Stimulated activated CD4-positive, alpha-beta T cell treated with anti-CD3 and anti-CD28 coated beads, Interleukin-4, amount 100 ng/mL, for 1 hour (primary cell): ENCODE measurements at places on chromosomes 2 and 18.

- no peak for DNase-seq
Measured at GRCh38 chr2:217650716-217651360, 352.0 kb downstream of the TNS1 start.

GRCh38 chr2:223545830-223546229 lies 56.3 kb downstream of the SCG2 start:
- no peak for DNase-seq

GRCh38 chr2:83596592-83597282 lies 862.3 kb downstream of the SUCLG1 start:
- no peak for DNase-seq

DNA sequence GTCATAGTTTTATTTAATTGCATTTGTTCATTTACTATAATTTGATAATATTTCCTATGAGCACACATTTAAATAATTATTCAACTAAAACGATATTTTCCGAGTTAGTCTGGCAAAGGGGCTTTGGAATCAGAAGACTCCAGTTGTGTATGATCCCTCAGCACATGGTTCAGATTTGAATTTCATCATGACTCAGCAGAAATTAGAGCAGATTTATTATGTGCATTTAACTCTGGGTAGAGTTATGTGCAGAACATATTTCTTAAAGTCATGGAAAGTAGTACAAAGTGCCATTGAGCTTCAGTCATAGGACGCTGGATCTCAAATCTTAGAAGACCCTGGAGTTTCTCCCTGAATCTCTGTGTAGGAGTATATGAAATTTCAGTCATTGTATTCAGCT lies 106.7 kb downstream of the ADCYAP1 start:
- no peak for DNase-seq

- peak; percentile 4 for DNase-seq
Measured at GRCh38 chr2:26243470-26244308, 743 bp downstream of the HADHA start.

GRCh38 chr18:9535430-9535991 lies 60.2 kb downstream of the RALBP1 start:
- no peak for DNase-seq

DNA sequence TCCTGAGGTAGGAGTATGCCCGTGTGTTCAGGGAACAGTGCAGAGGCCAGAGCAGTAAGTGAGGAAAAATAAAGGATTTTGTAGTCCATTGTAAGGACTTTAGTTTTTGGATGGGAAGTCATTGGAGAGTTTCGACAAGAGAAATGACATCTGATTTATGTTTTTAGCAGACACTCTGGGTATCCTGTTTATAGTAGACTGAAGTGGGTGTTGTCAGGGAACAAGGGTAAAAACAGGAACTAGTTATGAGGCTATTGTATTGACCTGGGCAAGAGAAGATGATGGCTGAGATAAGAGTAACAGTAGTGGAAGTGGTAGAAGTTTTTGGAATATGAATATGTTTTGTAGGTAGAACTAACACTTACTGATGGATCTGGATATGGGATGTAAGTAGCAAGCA lies 59.8 kb downstream of the GTF2A1L start:
- no peak for DNase-seq

- DNase-seq, result no peak
Measured at GRCh38 chr2:191434072-191434471, 188.9 kb downstream of the MYO1B start.

GRCh38 chr18:28039078-28039477 lies 137.9 kb downstream of the CDH2 start:
- no peak for DNase-seq

DNA sequence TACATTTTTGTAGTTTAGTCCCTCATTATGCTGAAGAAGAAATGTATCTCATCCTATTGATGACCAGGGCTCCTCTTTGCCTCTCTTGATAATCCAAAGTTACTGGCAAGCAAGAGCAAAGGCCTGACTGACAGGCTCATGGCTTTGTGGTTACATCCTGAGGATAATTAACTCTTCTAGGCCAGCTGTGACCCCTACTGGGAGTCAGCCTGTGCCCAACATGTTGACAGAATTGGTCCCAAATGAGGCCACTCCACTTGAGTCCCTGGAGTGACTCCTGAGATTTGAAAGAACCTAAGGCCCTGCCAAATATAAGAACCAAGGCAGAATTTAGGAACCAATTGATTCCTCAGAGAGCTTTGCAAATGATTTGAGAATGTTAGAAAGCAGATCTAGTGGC lies 973.8 kb upstream of the CELF4 start:
- DNase-seq, result no peak

- DNase-seq, result no peak
Measured at GRCh38 chr2:233456934-233457333, 102.6 kb downstream of the DGKD start.
